Activated B cell treated with CpG ODN at 0.5 μM for 24 hours (primary cell): ENCODE measurements at places on chromosomes 11 and 22. TPM values are rescaled to one million over a fixed set of nuclear protein-coding genes. Genes with fewer than 3 reads are reported as not detected.
A peak's percentile ranks its signal among the peaks of the same experiment; 100 is the strongest.

The ZDHHC24 gene
- total RNA-seq, result 14.6 and 19.0 TPM in 2 replicates

The SOX10 gene
- not detected in 2 replicates for total RNA-seq

GRCh38 chr11:76638270-76639197 lies 32.0 kb downstream of the LRRC32 start:
- peak overlapping the region; percentile 50 for H3K4me3 ChIP-seq
- peaks cover 74% of the 10 kb centered on the region for H3K4me1 ChIP-seq
- H3K27me3 ChIP-seq, result peaks cover 14% of the 10 kb centered on the region
- no peaks in the 10 kb centered on the region for H3K36me3 ChIP-seq
- no peak for DNase-seq
- peak overlapping the region; percentile 37 for H3K27ac ChIP-seq

DNA sequence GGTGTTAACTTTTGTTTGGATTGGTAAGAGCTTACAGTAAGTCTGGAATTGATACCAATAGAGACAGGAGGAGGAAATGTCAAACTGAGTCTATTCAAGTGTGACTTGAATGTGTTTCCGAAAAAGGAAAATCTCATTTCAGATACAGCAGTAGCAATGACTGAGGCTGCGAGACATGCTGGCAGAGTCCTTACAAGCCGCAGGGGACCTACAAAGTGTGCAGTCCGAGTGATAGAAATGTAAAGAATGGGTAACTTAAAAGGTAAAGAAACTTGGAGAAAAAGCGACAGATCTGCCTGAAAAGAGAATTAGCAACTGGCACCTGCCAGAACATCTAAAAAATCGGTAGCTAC lies 444 bp downstream of the CWF19L2 start:
- H3K36me3 ChIP-seq, result peaks cover 40% of the 10 kb centered on the region
- peak overlapping the region; percentile 90 for H3K4me3 ChIP-seq
- peak overlapping the region; percentile 93 for H3K27ac ChIP-seq
- no peak for DNase-seq

GRCh38 chr11:88360141-88360540 lies 22.6 kb upstream of the CTSC start:
- no peaks in the 10 kb centered on the region for H3K36me3 ChIP-seq
- H3K27me3 ChIP-seq, result no peaks in the 10 kb centered on the region
- no peak overlapping the region for H3K4me3 ChIP-seq
- DNase-seq, result no peak
- H3K4me1 ChIP-seq, result peaks cover 23% of the 10 kb centered on the region
- H3K27ac ChIP-seq, result no peak overlapping the region
